ENCODE measurements at places on chromosomes 12 and 14.
A peak's percentile ranks its signal among the peaks of the same experiment; 100 is the strongest.

DNA sequence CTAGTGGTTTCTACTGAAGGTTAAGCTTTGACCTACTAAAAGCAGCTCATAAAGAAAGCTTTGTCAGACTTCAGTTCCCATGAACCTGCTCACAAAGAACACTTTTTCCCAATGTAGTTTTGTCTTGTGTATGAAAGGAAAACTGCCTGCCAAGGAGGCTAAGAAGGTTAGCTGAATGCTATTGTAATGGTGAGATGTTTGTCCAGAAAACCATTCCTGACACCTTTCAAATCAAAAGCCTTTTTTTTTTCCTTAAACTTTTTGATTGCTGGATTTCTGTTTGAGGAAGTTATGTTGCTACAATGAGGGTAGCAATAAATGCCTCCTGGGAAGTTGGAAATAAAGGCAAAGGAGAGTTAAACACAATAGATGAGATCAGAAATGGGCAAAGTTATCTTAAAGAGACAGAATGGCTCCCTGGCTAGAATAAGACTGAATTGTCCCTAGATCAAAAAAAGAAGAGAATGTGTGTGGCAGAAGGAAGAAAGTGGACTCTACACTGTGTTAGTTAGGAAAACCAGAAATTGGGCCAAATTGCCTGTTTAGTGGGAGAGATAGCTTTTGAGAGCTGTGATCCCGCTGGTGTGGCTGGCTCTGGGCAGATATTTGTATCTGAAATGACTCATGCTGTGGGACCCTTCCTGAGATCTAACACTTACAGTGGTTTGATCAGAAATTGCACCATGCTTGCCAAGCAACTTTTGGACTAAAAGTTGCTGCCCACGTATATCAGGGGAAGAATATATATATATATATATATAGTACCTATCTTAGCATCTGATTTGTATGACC, 27.5 kb downstream of the TECPR2 start:
- DNase-seq: no peak

DNA sequence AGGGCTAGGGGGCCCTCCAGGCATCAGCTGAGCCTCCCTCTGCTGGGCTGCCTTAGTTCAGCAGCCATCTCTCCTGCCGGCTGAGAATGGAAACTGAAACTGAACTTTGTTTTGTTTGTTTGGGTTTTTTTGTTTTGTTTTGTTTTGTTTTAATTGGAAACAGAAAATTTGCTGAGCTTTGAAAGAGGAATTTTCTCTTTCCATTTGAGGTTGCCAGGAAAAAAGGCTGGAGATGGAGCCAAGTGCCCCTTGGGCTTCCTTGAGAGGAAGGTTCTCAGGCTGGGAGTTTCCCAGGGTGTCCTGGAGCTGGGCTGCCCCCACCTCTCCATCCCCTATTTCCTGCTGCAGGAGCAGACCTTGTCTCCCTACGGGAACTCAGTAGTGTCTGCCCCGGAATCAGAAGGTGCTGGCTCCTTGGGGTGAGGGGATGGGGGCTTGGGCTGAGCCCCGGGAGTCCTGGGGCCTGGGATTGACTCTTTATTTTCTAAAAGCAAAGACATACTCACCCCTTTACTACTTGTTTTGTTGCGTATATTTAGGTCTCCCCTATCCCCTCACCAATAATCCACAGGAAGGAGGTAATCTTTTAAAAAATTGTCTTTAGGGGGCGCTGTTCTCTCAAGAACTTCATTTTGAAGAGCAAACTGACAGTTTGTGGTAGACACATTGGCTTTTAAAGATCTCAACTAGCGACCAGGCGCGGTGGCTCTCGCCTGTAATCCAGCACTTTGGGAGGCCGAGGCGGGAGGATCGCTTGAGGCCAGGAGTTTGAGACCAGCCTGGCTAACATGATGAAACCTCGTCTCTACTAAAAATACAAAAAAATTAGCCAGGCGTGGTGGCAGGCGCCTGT, 21.3 kb upstream of the OASL start:
- peak; percentile 33 for DNase-seq

GRCh38 chr12:109617491-109617890, 43.9 kb downstream of the MVK start:
- DNase-seq: no peak

DNA sequence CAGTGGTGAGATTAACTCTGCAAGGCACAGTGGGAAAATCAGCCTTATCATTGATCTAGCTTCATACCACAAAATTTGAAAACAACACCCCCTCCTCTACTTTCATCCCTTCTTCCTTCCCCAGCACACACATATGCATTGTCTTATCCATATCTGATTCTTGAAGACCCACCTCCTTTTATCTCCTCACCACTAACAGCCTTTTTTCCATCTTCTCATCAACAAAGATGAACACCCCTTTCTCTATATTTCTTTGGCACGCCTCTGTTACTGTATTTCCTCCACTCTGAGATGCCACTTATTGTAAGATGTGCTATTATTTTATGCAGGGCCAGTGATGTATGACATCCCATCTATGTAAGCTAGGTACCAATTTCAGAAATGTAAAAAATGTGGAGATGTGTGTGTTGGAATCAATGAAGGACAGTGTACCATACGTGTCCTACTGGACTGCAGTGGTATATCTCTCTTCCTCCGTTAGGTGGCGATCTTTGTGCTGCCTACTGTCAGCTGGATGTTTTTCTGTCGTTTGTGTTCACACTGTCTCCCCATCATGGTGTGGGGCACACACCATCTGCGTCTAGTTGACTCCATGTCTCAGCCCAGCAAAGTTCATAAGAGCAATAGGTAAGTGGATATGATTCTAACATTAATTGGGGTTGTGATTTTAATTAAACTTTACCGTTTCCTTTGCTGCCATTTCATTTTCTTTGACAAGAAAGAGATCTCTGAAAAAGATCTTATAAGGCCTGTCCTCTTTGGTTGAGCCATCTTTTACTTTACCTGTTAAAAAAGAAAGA, 24.0 kb downstream of the CCDC38 start:
- no peak for DNase-seq

GRCh38 chr12:116735951-116736599, 1.8 kb downstream of the SPRING1 start:
- DNase-seq: no peak

GRCh38 chr12:102992720-102993119, 35.2 kb downstream of the ASCL1 start:
- DNase-seq: no peak

DNA sequence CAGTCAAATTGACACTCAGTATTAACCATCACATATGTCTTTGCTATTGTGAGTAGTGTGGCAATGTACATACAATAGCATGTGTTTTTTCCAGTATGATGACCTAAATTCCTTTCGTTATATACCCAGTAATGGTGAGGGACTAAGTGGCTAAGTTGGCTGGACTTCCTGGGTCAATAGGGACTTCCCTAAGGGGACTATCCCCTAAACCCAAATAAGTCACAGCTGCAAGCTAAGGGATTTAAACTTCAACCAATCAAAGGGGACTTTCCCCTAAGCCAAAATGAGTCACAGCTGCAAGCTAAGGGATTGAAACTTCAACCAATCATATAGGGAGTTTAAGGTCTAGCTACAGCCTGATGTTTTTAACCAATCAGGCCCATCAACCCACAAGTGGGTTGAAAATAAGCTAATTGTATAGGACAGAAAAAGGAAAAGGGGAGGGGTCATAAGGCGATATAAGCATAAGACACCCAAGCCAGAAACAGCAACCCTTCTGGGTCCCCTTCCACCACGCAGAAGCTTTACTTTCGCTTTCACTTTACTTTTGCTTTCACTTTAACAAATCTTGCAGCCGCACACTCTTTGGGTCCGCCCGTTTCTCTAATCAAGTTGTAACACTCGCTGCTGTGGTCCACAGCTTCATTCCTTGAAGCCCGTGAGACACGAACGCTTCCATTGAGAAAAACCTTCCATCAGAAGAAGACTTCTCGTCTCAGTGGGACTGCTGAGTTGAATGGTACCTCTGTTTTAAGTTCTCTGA, 404.4 kb downstream of the FLRT2 start:
- DNase-seq: peak; percentile 31

- DNase-seq: no peak
Observed at GRCh38 chr12:98699586-98699985, 54.5 kb downstream of the APAF1 start.

- no peak for DNase-seq
Observed at GRCh38 chr12:4987076-4988046, 56.3 kb upstream of the KCNA5 start.

GRCh38 chr14:22794551-22794951, 20.7 kb downstream of the SLC7A7 start:
- no peak for DNase-seq

All from NCI-H2107 (cell line).